Airway epithelial cell (primary cell): ENCODE measurements at places on chromosomes 1 and 21. TPM values are rescaled to one million over a fixed set of nuclear protein-coding genes. Genes with fewer than 3 reads are reported as not detected.

Gene PRKCZ
- 24.7 and 41.0 TPM in 2 replicates for total RNA-seq

Gene ALDH4A1
- total RNA-seq, result 40.9 and 50.1 TPM in 2 replicates

Gene TGFB2
- 1.2 and 2.4 TPM in 2 replicates for total RNA-seq

Gene RAD54L
- 9.7 and 33.1 TPM in 2 replicates for total RNA-seq

Gene FCRL4
- not detected in 2 replicates for total RNA-seq

Gene FCRLB
- 1.6 and 2.7 TPM in 2 replicates for total RNA-seq

Gene NR1I3
- not detected in 2 replicates for total RNA-seq

Gene ERVH48-1
- total RNA-seq, result not detected in 2 replicates

Gene TXNDC12
- total RNA-seq, result 39.0 and 48.9 TPM in 2 replicates
